ENCODE measurements at places on chromosomes 13 and 19. TPM values are rescaled to one million over a fixed set of nuclear protein-coding genes. Genes with fewer than 3 reads are reported as not detected.

Gene KLC3
- not detected for total RNA-seq

Gene TYROBP
- total RNA-seq, result not detected

Gene APOE
- 2.3 TPM for total RNA-seq

Gene LRRC25
- not detected for total RNA-seq

Gene C19orf12
- total RNA-seq, result 32.8 TPM

Gene ZNF723
- total RNA-seq, result not detected

Gene ZNF536
- not detected for total RNA-seq

Gene HIF3A
- total RNA-seq, result 2.4 TPM

Gene TEKTIP1
- not detected for total RNA-seq

Gene DAND5
- total RNA-seq, result not detected

Gene ANKLE1
- 0.59 TPM for total RNA-seq

Gene KRTDAP
- not detected for total RNA-seq

Gene NLRP5
- total RNA-seq, result not detected

Gene MEIOSIN
- not detected for total RNA-seq

Gene CDC42EP5
- 7.8 TPM for total RNA-seq

Gene IL12RB1
- under 0.01 TPM for total RNA-seq

Gene WDR87
- total RNA-seq, result not detected

Gene APOC4
- not detected for total RNA-seq

Gene FBN3
- not detected for total RNA-seq

Gene GNA15
- total RNA-seq, result under 0.01 TPM

Gene CGB5
- not detected for total RNA-seq

Gene ATXN8OS
- not detected for total RNA-seq

Gene SLC25A30
- 13.1 TPM for total RNA-seq

Gene SLC25A41
- total RNA-seq, result not detected

Measured in smooth muscle cell of the umbilical artery (primary cell).